ENCODE measurements at places on chromosomes 2 and 18.

GRCh38 chr2:30221531-30221930 is 9.8 kb upstream of the LBH start:
- no peak for DNase-seq

- DNase-seq = no peak
Measured at GRCh38 chr2:99404039-99404796, 67.0 kb downstream of the EIF5B start.

DNA sequence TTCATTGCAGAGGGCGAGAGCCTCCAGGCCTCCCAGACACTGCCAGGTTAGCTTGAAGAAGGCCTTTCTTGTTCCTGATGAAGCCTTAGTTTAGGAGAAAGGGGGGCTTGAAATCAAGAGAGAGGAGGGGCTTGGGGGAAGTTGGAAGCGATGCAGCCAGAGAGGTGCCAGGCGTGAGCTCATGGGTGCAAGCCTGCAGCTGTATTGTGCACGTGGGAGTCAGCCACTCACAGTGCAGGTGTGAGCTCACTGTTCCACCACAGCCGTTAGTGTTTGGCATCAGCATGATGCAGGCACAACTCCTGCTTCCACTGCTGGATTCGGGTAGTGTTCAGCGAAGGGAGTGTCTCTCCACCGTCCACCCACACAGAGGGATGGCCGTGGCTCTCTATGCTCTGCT is 68.4 kb upstream of the ALPP start:
- DNase-seq = no peak

DNA sequence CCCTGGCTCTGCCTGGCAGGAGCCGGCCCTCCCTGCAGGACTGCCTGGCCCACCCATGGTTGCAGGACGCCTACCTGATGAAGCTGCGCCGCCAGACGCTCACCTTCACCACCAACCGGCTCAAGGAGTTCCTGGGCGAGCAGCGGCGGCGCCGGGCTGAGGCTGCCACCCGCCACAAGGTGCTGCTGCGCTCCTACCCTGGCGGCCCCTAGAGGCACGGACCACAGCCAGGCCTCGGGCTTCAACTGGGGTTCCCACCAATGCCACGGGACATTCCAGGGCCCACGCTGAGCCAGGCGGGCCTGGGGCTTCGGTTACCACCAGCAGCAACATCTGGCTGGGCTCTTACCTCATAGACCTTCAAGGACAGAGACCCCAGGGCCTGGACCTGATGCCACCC is 6.1 kb upstream of the GMPPA start:
- no peak for DNase-seq

DNA sequence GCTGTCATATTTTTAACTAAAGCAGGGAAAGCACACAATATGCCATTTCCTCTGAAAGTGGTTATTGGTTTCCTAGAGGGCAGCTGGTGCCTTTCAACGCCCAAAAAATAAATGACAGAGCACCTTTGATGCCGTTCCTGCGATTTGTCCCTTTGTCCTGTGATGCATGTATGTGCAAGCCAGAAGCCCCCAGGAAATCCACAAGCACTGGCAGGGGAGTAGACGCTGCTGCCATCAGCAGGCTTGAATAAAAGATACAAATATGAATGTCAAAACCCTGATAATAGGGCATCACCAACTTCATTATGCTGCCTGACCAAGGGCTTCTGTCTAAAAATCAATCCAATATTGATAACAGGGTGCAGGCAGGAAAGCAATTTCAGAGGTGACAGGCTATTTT is 246.1 kb downstream of the FBXO15 start:
- DNase-seq = no peak

- no peak for DNase-seq
Measured at GRCh38 chr18:63147973-63148372, 171.6 kb downstream of the BCL2 start.

DNA sequence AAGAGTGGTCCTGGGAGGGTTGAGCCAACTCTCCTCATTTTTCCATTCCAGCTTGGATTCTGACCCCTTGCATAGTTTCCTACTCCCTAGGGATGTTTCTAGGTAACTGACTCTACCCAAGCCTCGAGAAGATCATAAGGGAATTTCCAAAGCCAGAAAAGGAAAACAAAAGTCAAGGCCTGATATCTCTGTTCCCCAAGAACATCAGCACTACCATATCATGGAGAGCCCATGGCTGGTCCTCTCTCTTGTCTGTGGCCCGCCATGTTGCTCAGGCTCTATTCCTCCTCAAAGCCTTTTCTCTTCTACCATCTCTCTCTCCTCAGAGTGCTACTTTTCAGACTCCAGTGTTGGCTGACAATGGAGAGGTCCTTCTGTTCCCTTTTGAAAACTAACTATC is 99.6 kb upstream of the KLF7 start:
- no peak for DNase-seq

All from bone marrow (tissue), 2 donors.